Stimulated activated CD4-positive, alpha-beta T cell treated with anti-CD3 and anti-CD28 coated beads, TNF-alpha, amount 100 ng/mL, for 4 hours (primary cell): ENCODE measurements at places on chromosomes 2 and 18.

DNA sequence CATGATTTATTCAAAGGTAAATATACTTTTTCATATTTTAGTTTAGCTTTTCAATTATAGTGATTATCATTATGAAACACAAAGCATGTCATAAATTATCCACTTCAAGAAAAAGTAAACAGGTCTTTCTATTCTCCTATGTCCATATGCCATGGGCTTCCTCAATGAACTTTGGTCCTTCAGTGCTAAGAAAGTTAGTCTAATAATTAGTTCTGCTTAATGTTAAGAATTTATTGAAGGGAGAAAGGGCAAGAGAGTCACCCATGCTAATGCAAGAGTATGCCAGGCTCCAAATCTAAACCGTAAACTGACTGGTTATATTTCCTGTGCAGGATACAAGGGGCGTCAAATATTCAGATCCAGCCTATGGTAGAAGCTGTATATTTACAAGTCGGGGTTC is 96.2 kb downstream of the GORASP2 start:
- no peak for DNase-seq

GRCh38 chr2:33513480-33513879 is 37.0 kb downstream of the RASGRP3 start:
- DNase-seq = no peak

- DNase-seq = peak; percentile 42
Measured at GRCh38 chr2:172427990-172428831, 825 bp downstream of the ITGA6 start.

DNA sequence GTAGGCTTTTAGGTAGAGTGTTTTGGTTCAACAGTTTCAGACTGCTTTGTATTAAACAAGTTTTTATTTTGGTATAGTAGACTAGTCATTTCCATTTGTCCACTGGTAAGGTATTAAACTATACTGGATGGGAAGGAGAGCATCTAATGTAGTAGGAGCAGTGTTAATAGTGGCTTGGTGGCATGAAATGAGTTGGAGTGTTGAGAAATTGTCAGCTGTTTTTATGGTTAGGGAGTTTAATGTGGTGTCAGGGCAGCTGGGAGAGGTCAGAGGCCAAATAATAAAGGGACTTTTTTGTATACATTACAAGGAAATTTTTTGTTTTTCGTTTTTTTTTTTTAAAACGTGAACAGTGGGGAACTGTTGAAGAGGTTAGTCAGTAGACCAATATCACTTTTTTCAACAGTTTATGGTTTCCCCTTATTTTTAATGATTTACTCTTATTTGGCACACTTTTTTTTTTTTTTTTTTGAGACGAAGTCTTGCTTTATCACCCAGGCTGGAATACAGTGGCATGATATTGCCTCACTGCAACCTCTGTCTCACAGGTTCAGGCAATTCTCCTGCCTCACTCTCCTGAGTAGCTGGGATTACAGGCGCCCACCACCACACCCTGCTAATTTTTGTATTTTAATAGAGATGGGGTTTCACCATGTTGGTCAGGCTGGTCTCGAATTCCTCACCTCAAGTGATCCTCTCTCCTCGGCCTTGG is 21.2 kb downstream of the ACTR3 start:
- no peak for DNase-seq

DNA sequence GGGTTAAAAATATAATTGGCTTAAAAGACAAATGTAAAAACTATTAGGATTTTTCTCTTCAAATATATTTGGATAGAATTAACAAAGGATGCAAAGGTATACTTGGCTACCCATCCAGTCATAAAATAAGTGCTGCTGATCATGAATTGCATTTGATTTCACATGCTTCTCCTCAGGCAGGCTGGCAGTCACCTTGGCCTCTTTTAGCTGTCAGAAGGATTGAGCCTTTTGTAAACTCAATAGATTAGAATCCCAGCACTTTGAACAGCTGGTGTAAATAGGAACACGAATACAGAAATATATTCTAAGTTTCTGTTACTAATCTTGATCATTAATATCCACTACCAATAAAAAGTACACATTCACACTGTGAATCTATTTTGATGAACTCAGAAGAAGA is 169.4 kb upstream of the UNC80 start:
- DNase-seq = no peak

DNA sequence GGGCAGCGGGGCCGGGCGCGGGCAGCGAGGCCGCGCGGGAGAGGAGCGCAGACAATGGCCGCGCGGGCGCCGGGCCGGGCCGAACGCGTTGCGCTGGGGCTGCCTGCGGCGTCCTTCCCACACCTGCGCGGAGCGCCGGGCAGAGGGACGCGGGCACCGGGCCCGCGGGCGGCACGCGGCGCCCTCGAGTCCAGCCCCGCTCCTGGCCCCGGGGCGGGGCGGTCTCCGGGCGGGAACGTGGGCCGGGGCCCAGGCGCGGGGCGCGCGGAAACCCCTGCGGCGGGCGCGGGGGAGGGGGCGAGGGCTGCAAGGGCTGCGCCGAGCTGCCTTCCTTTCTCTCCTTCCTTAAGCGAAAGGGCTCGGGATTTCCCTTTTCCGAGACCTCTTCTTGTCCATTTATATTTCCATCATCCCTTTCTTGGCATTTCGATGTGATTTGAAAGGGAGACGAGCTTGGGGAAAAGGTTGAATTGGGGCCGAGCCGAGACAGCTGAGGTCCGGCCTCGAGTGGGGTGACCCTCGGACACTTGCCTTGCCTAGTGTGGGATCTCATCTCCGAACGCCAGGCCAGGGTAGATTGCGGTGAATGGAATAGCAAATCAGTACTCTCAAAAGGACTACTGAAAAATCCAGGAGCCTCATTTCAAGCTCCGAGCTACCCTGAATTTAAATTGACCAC is 676 bp downstream of the KLHL23 start:
- DNase-seq = no peak

- no peak for DNase-seq
Measured at GRCh38 chr2:107466241-107466640, 360.5 kb upstream of the RGPD4 start.

- DNase-seq = no peak
Measured at GRCh38 chr2:204791230-204791629, 246.0 kb downstream of the PARD3B start.

DNA sequence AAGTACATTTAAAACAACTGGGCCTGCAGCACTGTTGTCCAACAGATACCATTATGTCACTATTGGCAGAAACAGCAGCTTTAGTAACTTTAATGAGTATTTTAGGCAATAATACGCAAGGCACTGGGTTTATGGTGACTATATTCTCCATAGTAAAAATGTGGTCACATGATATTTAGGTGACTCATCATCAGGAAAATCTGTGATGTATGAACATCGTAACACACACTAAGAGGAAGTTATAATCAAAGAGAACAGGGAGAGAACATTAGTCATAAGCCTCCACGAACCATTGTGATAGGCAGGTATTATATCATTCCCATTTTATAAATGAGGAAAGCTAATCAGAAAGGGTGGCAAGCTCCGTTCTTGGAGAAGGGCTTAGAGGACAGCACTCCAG is 36.9 kb downstream of the RAPH1 start:
- no peak for DNase-seq

GRCh38 chr2:238457927-238458324 is 31.2 kb downstream of the ASB1 start:
- DNase-seq = no peak
